ENCODE measurements at places on chromosomes 1 and 21. TPM values are rescaled to one million over a fixed set of nuclear protein-coding genes. Genes with fewer than 3 reads are reported as not detected.
A peak's percentile ranks its signal among the peaks of the same experiment; 100 is the strongest.

Gene PFDN2
- total RNA-seq: 42.7 TPM

Gene CD53
- total RNA-seq: 7.4 TPM

GRCh38 chr1:63821091-63822005 is 47.5 kb downstream of the ROR1 start:
- DNase-seq: no peak

DNA sequence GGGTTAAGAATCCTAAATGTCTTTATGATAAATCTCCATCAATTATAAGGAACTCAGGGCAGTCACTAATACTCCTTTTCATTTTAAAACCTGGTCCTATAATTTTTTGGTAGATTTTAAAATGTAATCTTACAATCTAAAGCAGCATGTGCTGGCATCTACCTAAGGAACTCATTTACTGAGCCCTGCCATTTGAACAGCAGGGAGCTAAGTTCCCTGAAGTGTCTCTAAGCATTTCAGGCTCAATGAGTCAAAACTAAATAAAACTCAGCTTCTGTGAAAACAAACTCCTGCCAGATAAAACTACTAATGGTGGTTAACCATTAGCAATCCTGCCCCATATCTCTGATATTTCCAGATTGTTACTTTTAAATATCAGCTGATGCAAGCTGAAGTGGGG is 1371.8 kb upstream of the PRMT6 start:
- no peak for DNase-seq

DNA sequence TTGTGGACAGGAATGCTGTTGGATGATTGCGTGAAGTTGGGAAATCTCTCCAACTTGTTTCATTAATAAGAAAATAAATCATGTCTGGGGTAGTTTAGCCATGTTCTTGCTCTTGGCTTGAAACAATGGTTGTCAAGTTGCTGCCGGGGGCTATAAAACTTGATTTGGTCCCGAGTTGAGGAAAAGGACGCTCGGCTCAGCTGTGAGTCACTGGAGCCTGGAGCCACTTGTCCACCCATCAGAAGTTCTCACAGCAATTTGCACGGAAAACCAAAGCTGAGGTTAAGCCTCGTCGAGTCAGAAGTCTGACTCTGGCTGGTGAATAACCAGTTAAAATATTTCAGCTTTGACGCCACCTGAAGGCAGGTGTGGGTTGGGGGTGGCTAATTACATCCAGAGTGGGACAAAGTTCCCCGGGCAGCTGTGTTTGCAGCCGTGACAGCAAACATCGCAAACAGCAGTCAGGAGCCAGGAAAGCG is 19.7 kb upstream of the RIPK4 start:
- DNase-seq: no peak

DNA sequence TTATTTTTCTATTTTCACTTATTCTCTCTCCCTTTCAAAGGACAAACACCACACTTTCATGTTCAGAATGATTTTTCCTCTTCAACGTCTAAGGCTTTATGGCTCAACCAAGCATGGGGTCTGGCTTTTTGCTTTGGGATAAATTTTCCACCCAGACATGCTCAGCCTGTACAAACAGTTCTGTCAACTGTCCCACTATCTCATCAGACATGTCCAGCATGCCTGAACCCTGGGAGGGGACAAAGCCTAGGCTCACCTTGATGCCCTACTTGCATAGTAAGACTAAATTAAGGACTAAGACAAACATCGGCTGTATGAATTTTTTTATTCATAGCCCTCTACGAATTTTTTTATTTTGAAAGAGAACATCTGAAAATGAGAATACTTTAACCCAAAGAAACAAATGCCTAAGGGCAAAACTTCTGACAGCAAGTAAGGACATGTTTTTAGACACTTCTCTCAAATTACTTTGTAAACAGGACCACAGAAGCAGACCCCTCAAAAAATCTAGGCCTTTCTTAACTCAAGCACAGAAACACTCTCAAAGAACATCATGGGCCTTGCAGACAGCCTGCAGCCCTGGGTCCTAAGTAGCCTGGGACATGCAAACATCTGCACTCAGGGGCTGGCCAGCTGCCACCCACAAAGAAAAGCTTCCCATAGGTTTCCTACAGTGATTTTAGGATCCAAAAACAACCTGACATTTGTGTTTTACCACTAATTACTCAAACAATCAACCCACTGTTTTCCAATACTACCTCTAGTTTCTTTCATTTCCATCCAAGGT is 72.3 kb upstream of the PALMD start:
- DNase-seq: no peak

DNA sequence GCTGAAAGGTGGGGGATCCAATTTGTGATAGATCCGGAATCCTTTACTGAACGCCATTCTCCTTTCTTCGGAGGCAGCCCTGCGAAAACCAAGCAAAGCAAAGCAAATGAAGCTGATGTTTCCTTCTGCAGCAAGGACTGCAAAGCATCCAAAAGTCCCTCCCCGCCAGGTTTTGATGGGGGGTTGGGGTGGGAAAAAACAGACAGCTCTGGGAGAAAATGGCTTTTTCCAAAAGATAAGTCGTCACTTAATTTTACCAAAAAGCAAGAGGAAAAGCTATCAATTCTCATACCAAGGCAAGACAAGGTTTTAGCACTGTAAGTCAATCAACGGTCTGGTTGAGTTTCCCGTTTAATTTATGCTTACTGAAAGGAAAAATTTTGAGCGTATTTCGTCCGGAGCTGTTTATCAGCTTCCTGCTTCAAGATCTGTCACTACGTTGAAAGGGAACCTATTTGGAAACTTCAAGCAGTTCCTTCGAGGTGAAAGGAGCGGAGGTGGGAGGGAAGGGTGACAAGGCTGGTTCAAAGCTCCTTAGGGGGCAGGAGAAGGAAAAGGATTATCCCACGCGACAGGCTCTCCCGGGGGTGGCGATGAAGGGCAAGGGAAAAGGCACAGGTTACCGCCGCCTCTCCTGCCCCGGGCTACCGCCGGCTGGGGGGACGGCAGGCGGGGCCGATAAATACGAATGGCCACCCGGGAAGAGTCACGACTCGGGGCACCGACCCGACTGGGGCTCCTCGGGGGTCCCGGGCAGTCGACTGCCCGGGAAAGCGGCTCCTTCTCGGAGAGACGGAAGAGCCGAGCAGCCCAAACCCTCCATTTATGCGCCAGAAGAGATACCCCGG is 750 bp downstream of the SYNJ1 start:
- peak; percentile 53 for DNase-seq

Gene BCL2L15
- 116 TPM for total RNA-seq

Gene SLAMF7
- 7.0 TPM for total RNA-seq

Gene RORC
- 27.7 TPM for total RNA-seq

DNA sequence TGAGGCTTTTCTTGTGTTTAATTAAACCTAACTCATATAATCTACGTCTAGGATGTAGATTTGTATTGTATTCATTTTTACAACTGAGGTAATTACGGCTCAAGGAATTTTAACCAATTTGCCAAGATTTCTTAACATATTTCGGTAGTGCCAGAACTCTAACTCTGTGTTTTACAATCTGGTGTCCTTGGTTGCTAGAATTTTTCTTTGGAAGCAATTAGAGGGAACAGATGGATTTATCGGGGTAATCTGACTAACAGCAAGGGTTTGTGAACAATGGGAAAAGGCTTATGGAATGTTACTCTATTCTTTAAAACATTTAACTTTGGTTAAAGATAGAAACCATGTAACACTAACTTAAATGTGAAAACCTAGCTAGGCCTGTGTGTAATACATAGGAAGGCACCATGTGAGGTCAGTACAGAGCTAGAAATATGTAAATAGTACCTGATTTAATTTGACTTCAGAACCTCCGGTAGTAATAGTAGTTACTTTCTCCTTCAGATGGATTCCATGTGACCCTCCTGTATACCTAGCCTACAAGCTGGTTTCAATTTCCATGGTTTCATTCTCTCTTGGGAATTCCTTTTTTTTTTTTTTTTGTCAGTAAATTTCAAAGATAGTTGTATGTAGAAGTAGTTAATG is 1.2 kb downstream of the MTF2 start:
- no peak for DNase-seq

GRCh38 chr1:150931773-150932172 is 5.6 kb downstream of the SETDB1 start:
- DNase-seq: no peak

Data from colonic mucosa (tissue), 4 donors.